HuH-7 (cell line): ENCODE measurements at places on chromosomes 16 and 17.

DNA sequence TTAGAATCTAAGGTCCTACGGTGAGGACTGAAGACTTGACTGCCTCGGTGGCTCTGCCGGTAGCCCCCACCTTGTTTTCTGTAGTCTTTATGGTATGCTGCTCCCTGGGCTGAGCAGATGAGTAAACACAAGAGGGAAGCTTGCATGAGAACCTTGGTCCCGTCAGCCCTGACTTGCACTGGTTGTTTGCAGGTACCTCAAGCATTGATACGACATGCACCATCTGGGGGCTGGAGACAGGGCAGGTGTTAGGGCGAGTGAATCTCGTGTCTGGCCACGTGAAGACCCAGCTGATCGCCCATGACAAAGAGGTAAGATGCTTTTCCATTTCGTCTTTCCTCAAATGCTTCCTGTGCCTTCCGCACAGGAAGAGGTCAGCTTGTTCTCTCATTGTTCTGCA lies 21.1 kb upstream of the TACO1 start:
- no peak for DNase-seq

- no peak for DNase-seq
Observed at GRCh38 chr16:3051494-3051893, 5.1 kb downstream of the MMP25 start.

DNA sequence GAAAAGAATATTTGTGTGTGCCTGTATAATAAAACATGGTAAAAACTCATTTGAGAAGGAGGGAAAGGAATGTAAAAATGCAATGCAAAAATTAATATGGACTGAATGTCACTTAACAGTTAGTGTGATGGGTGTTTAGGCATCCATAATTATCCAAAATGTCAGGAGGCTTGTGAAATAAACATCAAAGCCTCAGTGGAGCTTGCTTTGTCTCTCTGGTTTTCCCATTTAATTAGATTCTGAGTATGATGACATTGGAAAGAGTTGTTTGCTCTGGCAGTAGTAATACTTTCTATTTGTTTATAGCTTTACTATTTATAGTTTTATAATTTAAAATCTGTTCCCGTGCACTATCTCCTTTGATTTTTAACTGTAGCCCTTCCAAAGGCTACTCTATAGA lies 51.9 kb downstream of the CNTNAP4 start:
- DNase-seq: no peak

DNA sequence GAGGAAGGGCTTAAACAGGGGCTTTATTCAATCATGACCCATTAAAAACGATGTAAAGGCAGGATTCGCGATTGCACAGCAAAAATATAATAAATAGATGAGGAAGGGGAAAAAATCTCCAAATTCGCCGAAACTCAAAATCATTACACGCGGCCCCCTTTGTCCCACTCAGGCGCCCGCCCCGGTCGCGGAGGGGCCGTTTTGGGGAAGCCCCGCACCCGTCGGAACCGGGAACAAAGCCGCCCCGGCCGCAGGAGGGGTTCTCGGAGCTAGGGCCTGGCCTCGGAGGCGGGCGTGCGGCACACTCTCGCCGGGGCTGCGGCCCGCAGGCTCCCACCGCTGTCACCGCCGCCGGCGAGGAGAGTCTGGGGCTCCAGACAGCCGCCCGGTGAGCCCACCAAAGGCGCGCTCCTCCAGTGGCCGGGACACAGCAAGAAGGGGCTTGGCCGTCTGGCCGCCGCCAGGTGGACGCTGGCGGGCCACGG lies 521 bp downstream of the C16orf87 start:
- no peak for DNase-seq

DNA sequence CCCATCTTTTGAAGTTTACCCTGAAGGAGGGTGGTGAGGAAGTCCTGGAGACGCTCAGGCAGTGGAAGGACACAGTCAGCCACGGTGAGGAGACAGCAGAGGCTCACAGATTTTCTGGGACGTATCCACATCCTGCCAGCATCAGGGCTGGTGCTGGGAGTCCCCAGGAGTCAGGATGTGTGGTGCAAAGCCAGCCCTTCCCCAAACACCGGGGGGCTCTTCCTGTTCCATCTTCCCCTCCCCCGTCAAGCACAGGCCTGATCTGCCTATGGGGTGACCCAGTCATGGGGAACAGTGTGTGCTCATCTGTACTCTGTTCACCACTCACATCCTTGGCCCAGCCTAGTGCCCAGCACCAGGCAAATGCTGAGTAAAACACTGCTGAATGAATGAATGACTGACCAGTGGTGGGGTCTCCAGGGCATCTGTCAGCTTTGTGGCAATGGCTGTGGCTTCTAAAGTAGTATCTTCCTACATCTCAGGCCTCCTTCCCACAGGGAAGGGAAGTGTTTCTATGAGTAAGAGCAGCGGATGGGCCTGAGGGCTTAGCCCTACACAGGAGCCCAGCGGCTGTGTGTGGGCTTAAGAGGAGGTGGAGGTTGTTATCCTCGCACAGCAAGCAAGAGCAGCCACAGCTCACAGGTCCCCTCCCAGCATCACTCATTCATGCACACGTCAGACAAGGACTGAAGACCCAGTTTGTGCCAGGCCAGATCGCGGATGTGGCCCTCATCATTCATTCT lies 23.3 kb downstream of the NOS2 start:
- no peak for DNase-seq

DNA sequence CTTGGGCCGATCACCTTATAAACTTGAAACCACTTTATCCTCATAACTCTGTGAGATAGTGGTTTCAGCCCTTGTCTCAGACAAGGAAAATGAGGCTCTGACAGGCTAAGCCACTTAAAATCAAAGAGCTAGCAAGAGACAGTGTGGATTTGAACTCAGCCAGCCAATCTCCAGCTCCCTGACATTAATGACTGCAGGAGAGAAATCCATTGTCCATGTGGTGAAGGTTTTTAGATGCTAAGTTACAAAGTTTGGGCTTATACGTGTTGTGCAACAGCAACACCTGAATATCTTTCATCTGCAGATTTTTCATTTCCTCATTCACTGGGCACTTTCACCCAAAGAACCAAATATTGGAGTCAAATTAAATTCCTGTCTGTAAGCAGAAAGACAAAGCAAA lies 501.3 kb downstream of the GRIN2A start:
- DNase-seq: no peak

DNA sequence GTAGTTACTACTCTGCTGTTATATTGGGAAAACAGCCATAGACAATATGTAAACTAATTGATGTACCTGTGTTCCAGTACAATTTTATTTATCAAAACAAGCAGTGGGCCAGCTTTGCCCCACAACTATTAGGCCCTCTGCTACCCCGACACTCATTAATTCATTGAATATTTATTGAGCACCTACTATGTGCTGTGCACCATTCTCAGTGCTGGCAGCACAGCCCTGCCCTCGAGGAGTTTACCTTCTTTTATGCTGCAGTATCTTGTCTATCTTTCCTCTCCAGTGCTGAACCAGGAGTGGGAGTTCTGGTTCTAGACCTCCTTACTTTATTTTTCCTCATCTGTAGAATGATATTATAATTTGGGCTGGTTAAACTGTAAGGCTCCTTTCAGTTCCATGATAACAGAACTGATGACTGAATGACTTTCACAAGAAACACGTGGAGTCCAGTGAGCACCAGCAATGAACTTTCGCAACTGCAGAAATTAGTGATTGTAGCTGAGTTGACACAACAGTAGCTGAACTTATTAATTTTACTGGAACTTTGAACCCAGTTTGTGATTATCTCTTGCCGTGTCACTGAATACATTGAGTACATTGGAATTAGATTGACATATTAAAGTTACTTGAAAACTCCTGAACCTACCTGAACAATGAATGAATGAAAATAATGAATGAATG lies 2.4 kb downstream of the GOSR2 start:
- DNase-seq: no peak

- DNase-seq: no peak
Observed at GRCh38 chr17:32100971-32101631, 41.2 kb upstream of the RHOT1 start.

GRCh38 chr16:34050787-34051320 lies 591.4 kb downstream of the TP53TG3F start:
- no peak for DNase-seq

DNA sequence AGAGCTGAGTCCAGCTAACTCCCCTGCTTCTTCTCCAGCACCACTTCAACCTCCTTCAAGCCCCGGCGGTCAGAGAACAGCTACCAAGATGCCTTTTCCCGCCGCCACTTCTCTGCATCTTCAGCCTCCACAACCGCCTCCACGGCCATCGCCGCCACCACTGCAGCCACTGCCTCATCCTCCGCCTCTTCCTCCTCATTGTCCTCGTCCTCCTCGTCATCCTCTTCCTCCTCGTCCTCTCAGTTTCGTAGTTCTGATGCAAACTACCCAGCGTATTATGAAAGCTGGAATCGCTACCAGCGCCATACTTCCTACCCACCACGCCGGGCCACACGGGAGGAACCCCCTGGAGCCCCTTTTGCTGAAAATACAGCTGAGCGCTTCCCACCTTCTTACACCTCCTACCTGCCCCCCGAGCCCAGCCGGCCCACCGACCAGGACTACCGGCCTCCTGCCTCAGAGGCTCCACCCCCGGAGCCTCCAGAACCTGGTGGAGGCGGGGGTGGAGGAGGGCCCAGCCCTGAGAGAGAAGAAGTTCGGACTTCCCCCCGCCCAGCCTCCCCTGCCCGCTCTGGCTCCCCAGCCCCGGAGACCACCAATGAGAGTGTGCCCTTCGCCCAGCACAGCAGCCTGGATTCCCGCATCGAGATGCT lies 7.1 kb downstream of the SETD1A start:
- DNase-seq: no peak

DNA sequence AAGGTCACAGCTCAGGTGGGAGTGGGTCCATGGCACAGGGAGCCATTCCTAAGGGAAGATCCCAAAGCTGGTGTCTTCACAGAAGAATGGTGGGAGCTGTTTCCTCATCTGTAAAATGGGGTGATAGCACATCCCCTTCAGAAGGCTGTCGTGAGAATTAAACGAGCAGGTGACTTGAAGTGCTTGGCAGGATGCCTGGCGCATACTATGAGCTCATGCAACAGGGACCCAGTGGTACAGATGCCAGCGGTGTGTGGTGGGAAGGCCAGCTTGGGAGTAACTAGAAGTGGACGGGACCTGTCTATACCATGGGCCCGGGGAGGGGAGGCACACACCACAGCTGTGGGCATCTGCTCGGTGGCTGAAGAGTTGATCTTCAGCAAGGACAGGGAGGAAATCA lies 189.3 kb upstream of the TNRC6C start:
- DNase-seq: no peak

DNA sequence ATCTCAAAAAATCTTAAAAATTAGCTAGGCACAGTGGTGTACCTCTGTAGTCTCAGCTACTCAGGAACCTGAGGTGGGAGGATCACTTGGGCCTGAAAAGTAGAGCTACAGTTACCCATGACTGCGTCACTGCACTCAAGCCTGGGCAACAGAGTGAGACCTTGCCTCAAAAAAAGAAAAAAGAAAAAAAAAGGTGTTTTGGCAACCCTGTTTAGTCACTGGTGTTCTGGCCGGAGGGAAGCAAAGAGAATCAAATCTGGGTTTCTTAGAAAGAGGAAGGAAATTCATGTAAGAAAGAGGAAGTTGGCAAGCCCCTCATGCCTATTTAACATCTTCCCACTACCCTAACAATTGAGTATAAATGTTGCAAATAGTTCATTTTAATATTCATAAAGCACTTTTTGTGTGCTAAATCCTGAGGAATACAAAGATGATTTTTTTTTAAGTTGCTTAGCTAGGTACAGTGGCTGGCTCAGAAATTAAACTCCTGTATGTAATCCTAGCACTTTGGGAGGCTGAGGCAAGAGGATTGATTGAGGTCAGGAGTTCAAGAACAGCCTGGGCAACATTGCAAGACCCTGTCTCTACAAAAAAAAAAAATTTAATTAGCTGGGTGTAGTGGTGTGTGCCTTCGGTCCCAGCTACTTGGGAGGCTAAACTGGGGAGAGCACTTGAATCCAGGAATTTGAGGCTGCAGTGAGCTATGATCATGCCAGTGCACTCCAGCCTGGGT lies 6.5 kb upstream of the USP32 start:
- no peak for DNase-seq

DNA sequence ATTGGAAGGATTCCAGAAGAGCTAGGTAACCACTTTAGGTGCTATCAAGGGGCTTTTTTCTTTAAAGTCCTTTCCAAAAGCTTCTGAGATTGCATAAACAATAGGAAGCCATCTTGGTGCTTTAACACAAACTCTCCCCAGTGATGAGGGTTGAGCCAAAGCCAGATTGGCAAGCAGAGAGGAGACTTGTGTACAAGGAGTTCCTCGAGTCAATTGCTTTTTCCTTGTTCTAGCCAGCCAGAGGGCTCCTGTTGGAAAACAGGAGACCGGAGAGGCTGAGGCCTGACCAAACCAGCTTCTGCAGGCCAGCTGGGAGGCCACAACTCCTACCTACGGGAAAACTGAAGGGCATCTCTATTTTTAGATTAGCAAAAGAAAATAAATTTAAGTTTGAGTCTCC lies 46.5 kb downstream of the MAPT start:
- DNase-seq: no peak

DNA sequence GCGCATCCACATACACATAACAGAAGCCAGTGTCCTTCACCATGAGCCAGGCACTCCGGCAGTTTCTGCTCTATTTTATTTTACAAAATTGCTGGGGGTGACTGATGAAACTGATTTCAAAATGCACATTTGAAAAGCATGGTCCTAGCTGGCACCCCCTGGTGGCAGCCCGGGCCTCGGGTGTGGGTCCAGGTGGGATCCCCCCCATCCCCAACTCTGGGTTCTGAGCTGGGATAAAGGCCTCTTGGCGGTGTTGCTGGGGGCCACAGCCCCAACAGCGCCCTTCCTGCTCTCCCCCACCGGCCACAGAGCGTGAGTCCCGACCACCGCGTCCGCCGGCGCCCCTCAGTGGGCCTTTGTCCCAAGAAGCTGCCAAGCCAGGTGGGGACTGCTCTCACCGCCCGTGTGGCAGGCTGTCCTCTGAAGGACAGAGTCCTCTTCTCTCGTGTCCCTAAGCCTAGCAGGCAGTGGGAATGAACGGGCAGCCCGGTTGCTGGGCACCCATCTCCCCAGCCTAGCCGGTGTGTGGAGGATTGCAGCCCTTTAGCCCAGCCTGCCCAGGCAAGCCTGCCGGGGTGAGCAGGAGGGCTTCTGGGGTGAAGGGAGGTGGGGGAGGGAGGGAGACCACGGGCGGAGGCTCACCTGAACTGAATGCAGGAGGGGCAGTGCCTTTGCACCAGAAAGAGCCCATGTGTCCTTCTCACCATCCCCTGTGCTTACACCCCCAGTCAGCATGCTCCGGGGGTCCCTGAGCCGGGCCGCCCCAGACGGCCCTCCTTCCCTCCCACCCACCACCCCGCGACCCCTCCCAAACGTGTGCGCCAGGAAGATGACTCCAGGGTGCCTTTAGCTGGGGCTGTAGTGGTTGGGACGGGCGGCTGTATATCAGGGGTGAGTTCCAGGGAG lies 898 bp downstream of the SNAI3 start:
- peak; percentile 87 for DNase-seq

GRCh38 chr16:72921106-72921505 lies 126.8 kb downstream of the ZFHX3 start:
- no peak for DNase-seq

GRCh38 chr16:72612256-72612655 lies 435.7 kb downstream of the ZFHX3 start:
- no peak for DNase-seq

DNA sequence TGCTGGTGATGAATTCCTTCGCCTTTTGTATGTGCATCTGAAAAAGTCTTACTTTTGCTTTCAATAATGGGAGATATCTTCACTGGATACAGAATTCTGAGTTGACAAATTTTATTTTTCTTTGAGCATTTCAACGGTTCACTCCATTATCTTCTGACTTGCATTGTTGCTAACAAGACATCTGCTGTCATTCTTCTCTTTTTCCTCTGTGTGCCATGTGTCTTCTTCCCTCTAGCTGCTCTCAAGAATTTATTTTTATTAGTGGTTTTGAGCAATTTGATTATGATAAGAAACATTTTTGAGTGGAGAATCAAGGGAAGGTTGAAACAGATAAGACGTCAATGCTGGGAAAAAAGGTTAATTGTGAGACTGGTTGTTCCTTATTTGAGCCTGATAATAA lies 471.8 kb downstream of the CDH13 start:
- no peak for DNase-seq
